ENCODE measurements at places on chromosomes 7 and 10. TPM values are rescaled to one million over a fixed set of nuclear protein-coding genes. Genes with fewer than 3 reads are reported as not detected.

DNA sequence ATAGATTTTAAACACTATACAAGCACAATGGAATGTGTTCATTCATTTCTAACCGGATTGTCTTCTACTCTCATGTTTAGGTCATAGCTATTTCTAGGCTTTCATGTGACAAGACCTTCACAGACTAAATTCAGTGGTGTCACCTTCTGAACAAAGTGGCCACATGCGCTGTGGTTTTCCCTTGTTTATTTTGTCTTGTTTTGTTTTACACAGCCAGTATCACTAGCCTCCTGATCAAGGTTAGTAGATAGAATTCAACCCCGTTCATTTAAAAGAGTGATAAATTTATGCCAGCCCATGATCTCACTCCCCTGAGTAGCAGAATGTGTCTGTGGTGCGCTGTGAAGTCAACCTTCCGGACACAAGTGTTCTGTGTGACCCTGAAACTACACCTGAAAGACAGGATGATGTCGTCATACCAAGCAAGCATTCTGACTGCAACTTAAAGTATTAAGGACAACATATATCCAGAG lies 209.1 kb downstream of the CREB5 start:
- DNase-seq, result no peak
- no peak overlapping the region for H3K4me3 ChIP-seq
- no peaks in the 10 kb centered on the region for H3K36me3 ChIP-seq
- no peaks in the 10 kb centered on the region for H3K4me1 ChIP-seq
- H3K27me3 ChIP-seq, result no peaks in the 10 kb centered on the region

DNA sequence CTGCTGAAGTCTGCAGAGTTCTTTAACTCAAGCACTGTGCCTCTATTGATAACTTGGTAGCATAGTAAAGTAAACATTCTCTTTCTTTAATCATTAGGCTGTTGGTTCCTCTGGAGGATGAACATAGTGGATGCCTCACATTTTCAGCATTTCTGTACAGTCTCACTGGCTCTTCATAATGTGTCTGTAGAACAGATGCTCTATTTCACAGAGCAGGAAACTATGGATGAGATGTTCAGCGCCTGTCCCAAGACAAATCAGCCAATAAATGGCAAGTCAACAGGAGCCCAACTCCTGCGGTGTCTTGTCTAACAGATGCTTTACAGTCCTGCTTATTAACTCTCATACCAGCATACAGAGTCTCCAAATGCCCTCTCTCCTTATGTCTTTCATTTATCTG lies 36.5 kb downstream of the NRBF2 start:
- H3K27ac ChIP-seq, result no peak overlapping the region
- no peaks in the 10 kb centered on the region for H3K27me3 ChIP-seq
- no peak for DNase-seq

DNA sequence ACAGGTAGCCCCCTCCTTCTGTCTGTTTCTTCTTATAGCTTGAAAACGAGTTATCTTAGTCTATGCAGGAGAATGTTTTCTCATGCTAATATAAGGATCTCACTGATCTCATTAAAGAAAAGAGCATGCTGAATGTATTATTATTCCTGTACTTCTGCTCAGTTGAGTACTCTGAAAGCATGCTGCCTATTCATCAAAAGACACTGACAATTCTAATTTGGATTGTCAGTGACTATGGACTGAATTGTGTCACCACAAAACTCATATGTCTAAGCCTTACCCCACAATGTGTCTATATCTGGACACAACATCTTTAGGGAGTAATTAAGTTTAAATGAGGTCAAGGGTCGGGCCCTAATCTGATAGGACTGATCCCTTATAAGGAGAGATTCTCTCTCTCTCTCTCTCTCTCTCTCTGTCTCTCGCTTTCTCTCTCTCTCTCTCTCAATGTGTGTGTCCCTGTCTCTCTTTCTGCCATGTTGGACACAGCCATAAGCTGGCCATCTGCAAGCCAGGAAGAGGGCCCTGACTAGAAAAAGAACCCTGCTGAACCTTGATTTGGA lies 98.4 kb downstream of the GNAT3 start:
- H3K27ac ChIP-seq, result no peak overlapping the region
- no peaks in the 10 kb centered on the region for H3K4me1 ChIP-seq
- H3K27me3 ChIP-seq, result no peaks in the 10 kb centered on the region
- H3K36me3 ChIP-seq, result no peaks in the 10 kb centered on the region
- no peak for DNase-seq
- no peak overlapping the region for H3K4me3 ChIP-seq

- H3K27ac ChIP-seq, result no peak overlapping the region
- DNase-seq, result no peak
- H3K27me3 ChIP-seq, result no peaks in the 10 kb centered on the region
Observed at GRCh38 chr7:38461887-38462286, 169.3 kb downstream of the AMPH start.

- H3K4me1 ChIP-seq, result peaks cover 33% of the 10 kb centered on the region
- H3K4me3 ChIP-seq, result no peak overlapping the region
- no peak overlapping the region for H3K27ac ChIP-seq
- DNase-seq, result no peak
- no peaks in the 10 kb centered on the region for H3K36me3 ChIP-seq
Observed at GRCh38 chr10:117547716-117548668, 5.4 kb downstream of the EMX2 start.

The OR6V1 gene
- total RNA-seq, result not detected

DNA sequence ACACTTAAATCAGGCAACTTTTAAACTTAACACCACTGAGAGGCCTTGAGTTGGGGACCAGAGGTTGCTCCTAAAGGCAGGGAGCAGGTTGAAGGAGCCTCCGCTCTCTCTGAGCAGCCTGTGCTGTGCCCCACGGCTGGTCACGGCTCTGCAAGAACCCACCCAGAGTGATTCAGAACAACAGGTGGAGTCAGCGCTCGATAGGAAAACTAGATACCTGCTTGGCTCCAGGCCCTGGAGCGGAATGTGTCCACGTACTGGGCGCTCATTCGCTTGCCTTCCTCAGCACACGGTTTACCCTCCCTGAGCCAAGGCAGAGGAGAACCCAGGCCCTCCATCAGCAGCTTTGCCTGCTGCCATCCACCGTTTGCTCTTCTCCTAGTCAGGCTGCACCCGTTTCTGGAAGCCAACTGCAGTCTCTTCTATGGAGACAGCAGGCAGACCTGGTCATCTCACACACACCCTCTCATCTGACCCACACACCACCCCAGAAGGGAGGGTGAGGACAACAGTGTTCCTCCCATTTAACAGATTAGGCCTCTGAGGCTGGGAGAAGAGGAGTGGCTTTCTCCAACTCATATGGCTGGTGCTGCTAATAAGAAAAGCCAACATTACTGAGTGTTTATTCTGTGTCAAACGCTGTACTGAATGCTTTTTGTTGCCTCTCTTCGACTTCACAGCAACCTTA lies 37.6 kb upstream of the PDCD4 start:
- H3K27ac ChIP-seq, result no peak overlapping the region
- H3K36me3 ChIP-seq, result no peaks in the 10 kb centered on the region
- no peaks in the 10 kb centered on the region for H3K4me1 ChIP-seq
- H3K27me3 ChIP-seq, result no peaks in the 10 kb centered on the region
- no peak for DNase-seq
- no peak overlapping the region for H3K4me3 ChIP-seq

The SCART1 gene
- total RNA-seq, result 1.7 TPM

DNA sequence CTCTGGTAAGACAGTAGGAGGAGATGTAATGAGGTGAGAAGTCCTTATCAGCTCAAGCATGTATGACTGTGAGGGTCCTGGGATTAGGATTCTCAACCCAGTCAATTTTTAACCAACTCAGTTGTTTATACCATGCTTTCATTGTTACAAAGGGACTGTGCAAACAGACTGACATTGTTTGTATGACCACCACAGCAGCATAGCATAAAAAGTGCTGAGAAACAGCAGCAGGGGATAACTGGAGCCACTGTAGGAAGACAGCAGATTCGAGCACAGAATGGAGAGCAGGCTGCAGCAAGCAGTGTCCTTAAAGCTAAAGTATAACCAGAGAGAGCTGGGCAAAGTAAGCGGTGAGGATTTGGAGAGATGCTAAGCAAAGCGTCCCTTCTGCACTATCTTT lies 829.5 kb downstream of the REEP3 start:
- H3K27ac ChIP-seq, result no peak overlapping the region
- no peaks in the 10 kb centered on the region for H3K4me1 ChIP-seq
- H3K36me3 ChIP-seq, result no peaks in the 10 kb centered on the region
- DNase-seq, result no peak
- H3K4me3 ChIP-seq, result no peak overlapping the region

Data from left lung (tissue), 14 donors.